A549 (cell line): ENCODE measurements at places on chromosomes 1 and 21. TPM values are rescaled to one million over a fixed set of nuclear protein-coding genes. Genes with fewer than 3 reads are reported as not detected.
A peak's percentile ranks its signal among the peaks of the same experiment; 100 is the strongest.

DNA sequence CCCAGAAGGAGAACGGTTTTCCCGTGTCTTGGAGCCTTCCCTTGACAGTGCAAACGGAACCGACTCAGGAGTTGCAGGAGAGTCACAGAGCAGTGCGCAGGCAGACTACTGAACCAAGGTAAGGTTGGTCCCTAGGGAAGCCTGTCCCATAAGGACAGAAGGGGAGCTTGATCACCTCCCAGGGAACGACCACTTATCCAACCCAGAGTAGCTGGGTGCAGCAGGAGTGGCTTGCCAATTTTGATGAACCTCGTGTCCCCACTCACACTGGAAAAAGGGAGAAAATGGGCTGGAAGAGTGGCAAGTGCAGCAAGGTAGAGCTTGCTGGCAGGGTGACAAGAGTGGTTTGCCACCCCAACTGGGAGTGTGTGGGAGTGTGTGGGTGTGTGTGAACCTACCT, 95.1 kb downstream of the LIPI start:
- no peak for DNase-seq

GRCh38 chr1:208243527-208243966, 637 bp downstream of the PLXNA2 start:
- DNase-seq = peak; percentile 21

- no peak for DNase-seq
Measured at GRCh38 chr1:8858888-8859706, 19.4 kb downstream of the ENO1 start.

GRCh38 chr1:87392248-87393192, 63.8 kb downstream of the LMO4 start:
- no peak for DNase-seq

GRCh38 chr1:200634261-200635122, 13.9 kb upstream of the KIF14 start:
- DNase-seq = no peak

- DNase-seq = no peak
Measured at GRCh38 chr1:234490793-234491479, 12.0 kb upstream of the TARBP1 start.

DNA sequence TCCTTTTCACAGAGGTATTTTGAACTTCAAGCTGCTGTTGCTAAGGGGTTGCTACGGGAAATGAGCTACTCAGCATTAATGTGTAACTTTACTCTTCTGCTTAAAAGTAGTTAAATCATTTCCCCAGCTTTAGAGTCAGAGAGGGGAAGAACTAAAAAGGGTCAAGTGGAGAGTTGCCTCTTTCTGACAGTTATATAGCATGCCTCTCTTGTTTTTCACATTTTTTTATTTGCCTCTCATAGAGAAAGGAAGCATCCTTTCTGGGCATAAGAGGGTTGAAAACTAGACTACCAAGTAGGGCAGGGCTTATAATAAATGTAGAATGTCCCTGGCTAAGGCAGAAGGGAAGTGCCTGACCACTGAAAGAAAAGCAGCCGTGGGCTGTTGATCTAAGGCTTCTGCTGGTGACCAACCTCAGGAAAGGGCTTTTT, 10.1 kb upstream of the ELAVL4 start:
- DNase-seq = no peak

DNA sequence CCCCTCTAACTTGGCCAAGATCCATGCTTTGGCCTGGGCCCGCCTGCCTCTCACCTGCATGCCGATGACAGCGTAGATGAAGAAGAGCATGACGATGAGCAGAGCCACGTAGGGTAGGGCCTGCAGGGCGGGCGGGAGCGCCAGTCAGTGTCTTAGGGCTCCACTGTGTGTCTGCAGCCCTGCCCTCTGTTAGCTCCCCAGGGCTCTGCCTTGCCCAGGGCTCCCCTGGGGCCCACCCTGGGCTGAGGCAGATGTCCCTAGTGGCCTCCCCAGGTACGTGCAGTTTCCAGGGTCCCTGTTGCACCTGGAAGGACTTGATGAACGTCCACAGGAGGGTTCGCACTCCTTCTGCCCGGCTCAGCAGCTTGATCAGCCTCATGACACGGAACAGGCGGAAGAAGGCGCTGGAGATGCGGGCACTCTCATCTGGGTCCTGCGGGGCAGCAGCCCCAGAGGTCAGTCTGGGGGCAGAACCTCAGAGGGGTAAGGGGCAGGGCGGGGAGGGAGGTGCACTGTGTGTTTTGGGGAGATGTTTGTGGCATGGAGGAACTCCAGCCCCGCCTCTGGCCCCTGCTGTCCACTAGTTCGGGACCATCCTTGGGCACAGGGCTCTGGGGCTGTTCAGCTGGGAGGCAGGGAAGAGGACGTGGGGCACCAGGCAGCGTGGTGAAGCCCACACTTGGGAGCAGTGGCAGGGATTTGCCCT, 29.8 kb upstream of the KIF21B start:
- no peak for DNase-seq

DNA sequence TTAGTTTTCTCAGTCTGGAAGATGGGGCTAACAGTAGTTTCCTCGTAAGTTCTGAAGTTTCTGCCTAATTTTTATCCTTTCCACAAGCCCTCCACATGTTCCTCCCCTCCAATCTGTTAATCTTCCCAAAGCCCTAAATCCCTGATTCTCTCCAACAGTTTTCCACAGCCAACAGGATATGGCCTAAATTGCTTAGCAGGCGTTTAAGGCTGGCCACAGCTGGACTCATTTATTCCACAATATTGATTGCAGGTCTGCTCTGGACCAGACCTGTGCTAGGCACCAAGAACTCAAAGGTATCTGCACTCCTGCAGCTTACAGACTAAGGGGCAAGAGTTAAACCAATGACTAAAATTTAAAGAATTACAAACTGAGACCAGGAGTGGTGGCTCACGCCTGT, 3.9 kb downstream of the SLC6A9 start:
- no peak for DNase-seq

CFHR4 gene
- not detected in 3 replicates for polyA plus RNA-seq

CYP4A22 gene
- not detected in 3 replicates for polyA plus RNA-seq

ANKRD65 gene
- 0.05 TPM in 1 of 3 replicates, not detected in the others for polyA plus RNA-seq
